Ascending aorta (tissue), 2 donors: ENCODE measurements at places on chromosomes 2 and 18. TPM values are rescaled to one million over a fixed set of nuclear protein-coding genes. Genes with fewer than 3 reads are reported as not detected.

DNA sequence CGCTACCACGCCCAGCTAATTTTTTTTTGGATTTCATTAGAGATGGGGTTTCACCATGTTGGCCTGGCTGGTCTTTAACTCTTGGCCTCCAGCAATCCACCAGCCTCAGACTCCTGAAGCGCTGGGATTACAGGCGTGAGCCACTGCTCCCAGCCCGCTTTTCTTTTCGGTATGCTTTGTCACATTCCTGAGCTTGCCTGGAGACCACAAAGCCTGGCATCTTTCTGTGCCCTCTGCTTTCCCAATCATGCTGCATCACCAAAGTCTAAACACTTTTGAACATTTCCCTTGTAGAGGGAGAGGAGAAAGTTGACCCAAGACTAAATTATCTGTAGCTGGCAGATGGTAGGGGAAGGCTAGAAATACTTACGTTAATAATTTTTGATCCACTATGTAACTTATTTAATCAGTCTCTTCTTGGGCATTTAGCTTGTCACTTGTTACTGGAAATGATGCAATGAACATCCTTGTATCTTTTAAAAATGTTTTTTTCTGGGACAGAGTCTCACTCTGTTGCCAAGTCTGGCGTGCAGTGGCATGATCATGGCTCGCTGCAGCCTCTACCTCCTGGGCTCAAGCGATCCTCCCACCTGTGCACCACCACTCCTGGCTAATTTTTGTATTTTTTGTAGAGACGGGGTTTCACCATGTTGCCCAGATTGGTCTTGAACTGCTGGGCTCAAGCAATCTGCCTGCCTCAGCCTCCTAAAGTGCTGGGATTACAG lies 2.7 kb upstream of the NPC1 start:
- no peak for DNase-seq

The KIAA2012 gene
- total RNA-seq: 0.11 TPM

GRCh38 chr2:225334514-225334913 lies 65.0 kb upstream of the NYAP2 start:
- no peak for DNase-seq

The C1QL2 gene
- total RNA-seq: 11.6 TPM

- no peak for DNase-seq
Observed at GRCh38 chr2:175478096-175478768, 296.7 kb upstream of the ATP5MC3 start.

- no peak for DNase-seq
Observed at GRCh38 chr2:232299084-232299483, 79.5 kb upstream of the ALPP start.
